ENCODE measurements at places on chromosomes 3 and 15.

DNA sequence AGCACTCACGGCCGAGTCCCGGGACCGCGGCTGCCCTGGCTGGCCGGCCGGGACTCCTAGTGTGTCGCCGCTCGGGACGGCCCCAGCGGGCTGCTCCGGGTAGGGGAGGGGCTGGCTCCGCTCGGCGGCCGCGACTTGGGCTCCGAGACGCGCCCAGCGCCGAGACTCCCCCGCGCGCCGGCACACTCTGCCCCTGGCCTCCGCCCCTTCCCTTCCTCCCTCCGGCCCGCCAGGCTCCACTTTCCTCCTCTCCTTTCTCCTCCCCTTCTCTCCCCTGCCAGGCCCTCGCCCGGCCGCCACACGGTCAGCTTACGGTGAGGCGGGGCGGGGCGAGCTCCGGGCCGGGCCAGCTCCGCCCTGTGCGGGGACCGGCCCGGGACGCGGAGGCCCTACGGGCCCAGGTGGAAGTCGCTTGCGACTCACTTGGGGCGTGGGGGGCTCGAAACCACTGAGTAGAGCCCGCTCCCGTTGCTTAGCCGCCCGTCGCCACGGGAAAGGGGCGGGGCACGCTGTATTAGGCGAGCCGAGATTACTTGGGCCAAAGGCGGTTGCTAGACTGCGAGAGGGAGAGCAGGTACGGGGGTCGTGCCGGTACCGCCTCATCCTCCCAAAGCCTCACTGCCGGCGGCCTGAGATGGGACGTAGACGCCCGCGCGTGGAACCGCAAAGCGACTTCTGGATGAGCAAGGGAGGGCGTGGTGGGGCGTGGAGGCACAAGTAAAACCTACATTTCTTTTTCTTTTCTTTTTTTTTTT is at the start of gene ITGB5:
ITGB5 (minus strand) TSS at position 189 of the 755 bp plus-strand sequence. CDS start 365 bp downstream, outside the sequence.
- peak; percentile 80 for DNase-seq

- no peak for DNase-seq
Observed at GRCh38 chr3:126963261-126964190, 19.4 kb upstream of the PLXNA1 start.

- DNase-seq: no peak
Observed at GRCh38 chr3:149180057-149180573, 41.5 kb downstream of the CP start.

DNA sequence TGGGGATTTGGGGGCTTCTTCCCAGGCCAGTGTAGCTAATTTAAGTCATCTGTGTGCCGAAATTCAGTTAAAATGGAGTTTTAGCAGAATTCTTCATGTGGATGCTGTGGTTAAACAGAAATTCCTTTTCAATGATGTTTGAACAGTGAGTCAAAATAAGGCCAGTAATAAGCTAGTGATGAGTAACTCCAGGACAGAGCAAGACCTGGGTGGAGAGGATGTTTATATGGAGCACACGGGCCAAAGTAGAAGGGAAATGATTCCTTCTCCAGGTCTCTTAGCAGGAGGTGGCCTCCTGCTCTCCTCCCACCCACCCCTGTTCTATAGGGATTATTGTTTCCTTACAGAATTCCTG is 31.9 kb upstream of the UACA start:
- no peak for DNase-seq

DNA sequence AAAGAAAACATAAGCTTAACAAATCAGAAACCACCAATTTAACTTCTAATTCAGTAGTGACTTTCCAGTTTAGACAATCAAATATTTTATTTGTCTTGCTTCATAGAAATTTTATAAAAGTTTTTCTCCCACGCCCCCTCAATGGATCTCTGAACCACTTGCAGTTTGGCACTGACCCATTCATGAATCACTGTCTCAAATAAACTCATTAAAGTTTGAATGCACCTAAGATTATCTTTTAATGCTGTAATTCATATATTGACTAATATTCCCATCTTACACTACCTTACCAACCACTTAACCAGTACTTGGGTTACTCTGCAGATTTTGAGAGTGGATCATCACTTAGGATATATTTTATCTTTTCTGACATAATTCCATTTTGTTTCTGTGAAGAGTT is 880.2 kb downstream of the OTOL1 start:
- no peak for DNase-seq

DNA sequence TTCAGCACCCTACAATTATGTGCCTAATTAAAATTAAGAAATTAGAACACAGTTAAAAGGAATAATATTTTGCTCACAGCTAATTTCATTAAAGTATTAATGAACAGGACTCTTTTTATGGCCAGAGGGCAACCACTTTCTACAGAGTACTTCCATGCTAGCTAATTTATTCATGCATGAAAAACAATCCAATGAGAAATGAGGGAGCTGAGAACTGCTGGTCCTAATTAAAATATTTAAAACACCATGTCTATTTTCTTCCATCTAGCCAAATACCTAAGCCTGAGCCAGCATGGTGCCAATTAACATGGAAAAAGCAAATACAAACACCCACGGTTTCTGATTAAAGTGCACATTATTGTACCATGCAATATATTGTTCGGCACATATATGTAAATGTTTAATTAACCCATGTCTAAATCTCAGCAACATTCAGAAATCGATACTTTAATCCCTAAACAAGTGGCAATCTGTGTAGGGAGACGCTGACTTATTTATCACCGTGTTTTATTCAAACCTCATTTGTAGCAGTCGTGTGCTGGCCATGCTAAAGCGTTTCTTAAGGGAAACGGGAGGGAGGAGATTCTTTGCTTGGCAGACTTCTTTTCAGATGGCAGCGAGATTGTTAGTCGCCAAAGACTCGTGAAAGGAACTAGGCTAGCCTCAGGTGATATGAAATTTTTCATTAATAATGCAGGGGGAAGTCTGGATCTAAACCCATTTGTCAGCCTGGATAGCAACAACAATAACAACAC is 193.5 kb downstream of the ANXA2 start:
- DNase-seq: no peak

- no peak for DNase-seq
Observed at GRCh38 chr3:49519916-49520385, 34.3 kb upstream of the BSN start.

GRCh38 chr3:170985304-170985703 is 41.2 kb downstream of the SLC2A2 start:
- DNase-seq: no peak

- DNase-seq: no peak
Observed at GRCh38 chr3:98548544-98548943, 16.8 kb downstream of the GPR15 start.

- no peak for DNase-seq
Observed at GRCh38 chr3:129360705-129361460, 67.6 kb downstream of the EFCAB12 start.

DNA sequence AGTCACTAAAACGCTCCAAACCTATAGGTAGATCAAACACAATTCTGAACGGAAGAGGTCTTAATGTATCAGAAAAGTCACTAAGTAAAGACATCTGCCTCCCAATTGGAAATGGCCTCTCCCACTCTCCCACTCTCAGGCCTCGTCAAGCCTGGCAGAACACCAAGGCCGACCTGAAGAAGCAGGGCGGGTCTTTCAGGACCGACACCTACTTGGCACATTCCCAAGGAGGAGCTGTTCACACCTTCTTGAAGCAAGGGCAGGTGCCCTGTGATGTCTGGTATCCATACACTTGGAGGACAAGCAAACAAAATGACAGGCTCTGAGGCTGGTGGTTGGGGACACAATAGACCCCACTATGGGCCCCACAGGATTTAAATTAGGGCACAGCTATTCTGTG is 30.0 kb downstream of the XXYLT1 start:
- no peak for DNase-seq

GRCh38 chr3:139317660-139318430 is 26.0 kb upstream of the MRPS22 start:
- DNase-seq: no peak

DNA sequence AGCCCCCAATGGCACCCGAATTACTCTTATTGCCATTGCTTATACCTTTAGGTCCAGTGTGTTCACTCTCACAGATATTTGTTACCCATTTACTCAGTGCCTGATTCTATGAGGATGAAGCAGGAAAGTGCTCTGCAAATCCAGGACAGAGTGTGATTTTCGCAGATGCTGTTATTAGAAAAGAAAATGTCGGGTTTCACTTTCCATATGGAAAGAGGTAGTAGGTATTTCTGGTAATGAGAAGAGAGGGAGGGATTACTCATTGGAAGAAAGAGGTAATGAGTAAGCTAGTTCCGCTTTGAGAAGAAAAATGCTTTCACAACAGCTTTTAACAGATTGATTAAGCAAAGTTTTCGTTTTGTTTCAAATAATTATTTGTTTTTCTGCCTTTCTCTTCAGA is 336.3 kb upstream of the CFAP20DC start:
- no peak for DNase-seq

- DNase-seq: no peak
Observed at GRCh38 chr15:85137489-85138168, 156.0 kb downstream of the PDE8A start.

- DNase-seq: no peak
Observed at GRCh38 chr3:103218793-103219192, 784.0 kb downstream of the ZPLD1 start.

- DNase-seq: no peak
Observed at GRCh38 chr15:27622371-27622770, 476.7 kb downstream of the OCA2 start.

GRCh38 chr3:188169830-188170455 is 16.0 kb downstream of the LPP start:
- DNase-seq: no peak

DNA sequence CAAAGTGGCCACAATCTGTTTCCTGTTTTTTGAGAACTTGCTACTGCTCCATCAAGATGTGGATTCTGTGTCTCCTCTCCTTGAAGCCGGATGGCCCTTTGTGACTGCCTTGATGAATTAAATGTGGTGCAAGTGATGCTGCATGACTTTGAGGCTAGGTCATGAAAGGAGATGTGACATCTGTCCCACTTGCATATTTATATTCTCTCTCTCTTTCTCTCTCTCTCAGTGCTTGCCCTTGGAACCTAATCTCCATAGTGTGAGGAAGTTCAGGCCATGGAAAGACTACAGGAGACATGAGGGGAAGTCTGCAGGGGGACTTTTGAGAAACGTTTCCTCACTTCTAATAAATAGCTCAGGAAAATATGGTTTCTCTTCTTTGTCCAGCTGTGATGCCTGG is 50.0 kb upstream of the ADPGK start:
- DNase-seq: no peak

- DNase-seq: no peak
Observed at GRCh38 chr15:80601256-80601655, 93.9 kb upstream of the ABHD17C start.

- DNase-seq: no peak
Observed at GRCh38 chr3:104178680-104179079, 1188.0 kb upstream of the ALCAM start.

DNA sequence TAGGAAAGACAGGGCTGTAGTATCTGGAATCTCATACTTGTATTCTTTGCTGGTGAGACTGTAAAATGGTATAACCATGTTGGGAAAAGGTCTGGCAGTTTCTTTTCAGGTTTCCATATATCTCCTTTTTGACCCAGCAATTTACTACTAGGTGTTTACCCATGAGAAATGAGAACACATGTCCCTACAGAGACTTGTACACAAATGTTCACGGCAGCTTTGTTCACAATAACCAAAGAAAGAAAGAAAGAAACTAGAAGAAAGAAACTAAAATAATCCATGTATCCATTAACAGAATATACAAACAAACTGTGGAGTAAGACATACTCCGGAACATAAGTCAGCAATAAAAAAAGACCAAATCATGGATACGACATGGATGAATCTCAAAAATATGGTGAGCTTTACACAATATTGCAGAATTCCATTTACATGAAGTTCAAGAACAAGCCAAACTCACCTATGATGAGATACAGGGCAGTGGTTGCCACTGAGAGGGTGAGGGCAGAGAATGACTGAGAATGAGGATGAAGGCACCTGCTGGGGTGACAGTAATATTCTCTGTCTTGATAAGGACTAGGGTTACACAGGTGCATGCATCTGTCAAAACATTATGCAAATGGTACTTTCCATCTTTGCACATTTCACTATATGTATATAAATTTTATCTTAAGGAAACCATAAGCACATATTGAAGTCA is 2.7 kb downstream of the RFTN1 start:
- DNase-seq: no peak

GRCh38 chr3:11536936-11537612 is 106.6 kb downstream of the VGLL4 start:
- DNase-seq: no peak

DNA sequence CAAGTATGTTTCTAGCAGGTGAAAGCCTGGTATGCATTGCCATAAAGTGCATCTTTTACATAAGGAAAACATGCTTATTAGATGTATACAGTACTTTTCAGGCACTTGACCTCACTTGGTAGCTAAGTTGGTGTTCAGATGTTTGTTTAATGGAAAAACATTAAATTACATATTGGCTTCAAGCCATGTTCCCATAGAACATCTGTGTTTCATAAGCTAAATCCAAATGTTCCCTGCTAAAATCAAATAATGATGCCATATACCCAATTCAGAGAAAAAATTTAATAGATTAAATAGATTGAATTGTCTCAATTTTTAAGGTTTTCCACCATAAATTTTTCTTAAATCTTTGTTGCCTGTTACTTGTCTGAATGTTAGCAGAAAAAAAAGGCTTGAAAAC is 19.1 kb upstream of the RPL22L1 start:
- no peak for DNase-seq

DNA sequence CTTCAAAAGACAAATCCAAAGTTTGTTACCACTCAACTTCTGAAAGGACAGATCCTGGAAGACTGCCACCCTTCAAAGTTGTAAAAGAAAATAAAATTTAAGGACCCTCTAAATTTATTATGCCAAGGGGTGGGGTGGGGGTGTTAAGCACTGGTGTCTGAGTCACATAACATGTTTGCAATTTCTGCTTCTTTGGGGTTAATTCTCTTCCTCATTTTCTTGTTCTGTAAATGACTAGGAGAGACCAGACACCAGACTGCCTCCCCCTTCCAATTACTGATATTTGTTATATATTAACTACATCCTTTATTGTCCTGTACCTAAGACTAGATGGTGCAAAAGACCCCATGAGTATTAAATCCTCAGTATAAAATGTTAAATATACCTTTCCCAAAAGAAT is 242.8 kb downstream of the ZNF385D start:
- no peak for DNase-seq

DNA sequence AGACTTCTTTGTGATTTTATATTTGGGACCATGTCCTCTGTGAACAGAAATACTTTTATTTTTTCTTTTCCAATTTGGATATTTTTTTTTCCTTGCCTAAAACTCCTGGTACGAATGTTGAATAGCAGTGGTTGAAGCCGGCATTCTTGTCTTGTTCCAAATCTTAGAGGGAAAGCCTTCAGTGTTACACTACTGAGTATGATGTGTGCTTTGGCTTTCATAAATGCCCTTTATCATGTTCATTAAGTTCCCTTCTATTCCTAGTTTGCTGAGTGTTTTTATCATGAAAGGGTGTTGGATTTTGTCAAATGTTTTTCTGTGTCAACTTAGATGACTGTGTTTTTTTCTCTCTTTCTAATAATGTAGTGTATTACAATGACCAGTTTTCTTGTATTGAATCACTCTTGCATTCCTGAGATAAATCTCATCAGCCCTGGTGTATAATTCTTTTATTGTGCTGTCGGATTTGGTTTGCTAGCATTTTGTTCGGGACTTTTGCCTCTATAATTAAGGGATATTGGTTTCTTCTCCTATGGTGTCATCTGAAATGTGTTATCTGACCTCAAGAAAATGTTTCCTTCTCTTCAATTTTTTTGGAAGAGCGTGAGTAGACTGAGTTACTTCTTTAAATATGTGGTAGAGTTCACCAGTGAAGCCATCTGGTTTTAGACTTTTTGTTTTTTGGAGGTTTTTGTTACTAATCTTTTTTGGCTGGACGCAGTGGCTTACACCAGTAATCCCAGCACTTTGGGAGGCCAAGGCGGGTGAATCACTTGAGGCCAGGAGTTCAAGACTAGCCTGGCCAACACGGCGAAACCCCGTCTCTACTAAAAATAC is 33.3 kb downstream of the MAP1A start:
- DNase-seq: no peak

- no peak for DNase-seq
Observed at GRCh38 chr15:71718116-71718910, 92.0 kb upstream of the NR2E3 start.
